Stimulated activated CD4-positive, alpha-beta T cell treated with anti-CD3 and anti-CD28 coated beads, Interleukin-15, amount 100 ng/mL, for 48 hours (primary cell): ENCODE measurements at places on chromosomes 1 and 21.

GRCh38 chr1:3069491-3070308, 697 bp downstream of the PRDM16 start:
- DNase-seq, result no peak

DNA sequence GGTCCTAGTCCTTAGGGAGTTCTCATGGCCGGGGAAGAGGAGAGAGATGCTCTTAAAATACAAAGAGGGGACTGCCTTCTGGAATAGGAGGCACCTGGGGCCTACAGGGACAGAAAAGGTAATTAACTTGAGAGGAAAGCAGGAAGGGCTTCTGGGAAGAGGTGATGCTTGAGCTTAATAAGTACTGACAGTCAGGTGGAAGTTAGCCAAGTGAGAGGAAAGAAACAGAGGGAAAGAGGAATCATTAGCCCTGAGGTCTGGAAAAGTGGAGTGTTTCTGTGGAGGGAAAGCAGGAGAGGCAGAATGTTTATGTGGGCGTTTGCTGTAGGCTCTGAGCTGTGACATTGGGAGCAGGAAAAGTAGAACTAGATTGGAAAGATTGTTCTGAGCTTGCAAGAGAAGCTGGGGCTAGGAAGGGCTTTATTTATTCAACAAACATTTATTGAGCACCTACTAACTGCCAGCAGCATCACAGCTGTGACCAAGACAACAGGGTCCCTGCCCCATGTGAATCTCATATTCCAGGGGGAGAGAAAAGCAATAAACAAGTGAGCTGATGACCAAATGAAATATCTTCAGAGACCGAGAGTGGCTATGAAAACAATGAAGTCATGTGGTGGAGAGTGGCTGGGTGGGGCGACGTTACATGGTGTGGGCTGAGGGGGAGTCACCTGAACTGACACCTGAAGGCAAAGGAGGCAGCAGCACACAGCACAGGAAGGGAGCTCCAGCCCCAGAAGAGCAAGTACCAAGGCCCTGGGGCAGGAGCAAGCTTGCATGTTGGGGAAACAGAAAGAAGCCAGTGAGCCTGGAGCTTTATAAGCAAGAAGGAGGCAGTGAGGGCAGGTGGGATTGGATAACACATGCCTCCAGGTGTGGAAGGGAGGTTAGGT, 4.4 kb upstream of the FNDC5 start:
- DNase-seq, result no peak

- DNase-seq, result no peak
Measured at GRCh38 chr1:29236712-29237128, 398 bp downstream of the PTPRU start.

DNA sequence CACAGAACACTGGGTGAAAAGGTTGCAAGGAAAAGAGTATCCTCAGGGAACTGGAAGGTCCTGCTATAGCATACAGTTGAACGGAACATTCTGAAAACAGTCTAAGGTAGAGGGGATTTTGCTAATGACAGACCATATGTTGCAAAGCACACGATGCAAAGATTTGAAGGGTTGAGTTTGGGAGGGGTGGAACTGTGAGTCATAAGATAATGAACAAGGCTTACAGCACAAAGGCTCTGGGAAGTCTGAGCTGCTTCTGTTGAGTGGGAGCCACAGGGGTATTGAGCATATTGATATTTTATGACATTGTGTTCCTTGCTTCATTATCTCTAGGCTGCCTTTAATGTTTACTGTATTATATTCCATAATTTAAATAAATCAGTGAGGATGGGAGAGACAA, 104.9 kb downstream of the PLPPR4 start:
- no peak for DNase-seq

DNA sequence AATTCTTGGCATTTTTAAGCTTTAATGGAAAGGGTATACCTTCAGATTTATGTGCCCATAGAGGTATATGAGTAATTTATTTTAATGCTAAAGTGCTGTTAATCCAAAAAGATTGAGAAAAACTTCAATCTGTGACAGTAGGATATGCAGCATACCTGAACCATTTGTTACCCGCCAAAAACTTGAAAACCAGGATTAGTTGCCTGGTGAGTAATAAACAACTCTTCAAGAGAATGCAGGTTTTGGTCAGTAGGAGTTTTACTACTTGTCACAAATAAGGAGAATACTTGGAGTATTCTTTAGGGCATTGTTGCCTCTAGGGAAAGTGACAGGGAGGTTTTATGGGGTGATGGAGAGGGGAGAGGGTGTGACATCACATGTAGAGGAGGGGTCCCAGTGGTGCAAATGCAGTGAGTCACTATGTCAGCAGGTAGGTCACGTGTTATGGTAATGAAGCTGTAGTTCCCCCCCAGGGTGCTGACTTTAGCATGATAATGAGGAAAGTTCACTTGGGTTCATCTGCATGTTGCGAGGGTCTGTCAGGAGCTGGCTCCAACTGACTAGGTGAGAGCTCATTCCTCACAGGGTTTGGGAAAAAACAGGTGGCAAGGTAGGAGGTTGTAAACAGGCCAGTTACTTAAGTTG, 23.1 kb downstream of the USP25 start:
- no peak for DNase-seq

DNA sequence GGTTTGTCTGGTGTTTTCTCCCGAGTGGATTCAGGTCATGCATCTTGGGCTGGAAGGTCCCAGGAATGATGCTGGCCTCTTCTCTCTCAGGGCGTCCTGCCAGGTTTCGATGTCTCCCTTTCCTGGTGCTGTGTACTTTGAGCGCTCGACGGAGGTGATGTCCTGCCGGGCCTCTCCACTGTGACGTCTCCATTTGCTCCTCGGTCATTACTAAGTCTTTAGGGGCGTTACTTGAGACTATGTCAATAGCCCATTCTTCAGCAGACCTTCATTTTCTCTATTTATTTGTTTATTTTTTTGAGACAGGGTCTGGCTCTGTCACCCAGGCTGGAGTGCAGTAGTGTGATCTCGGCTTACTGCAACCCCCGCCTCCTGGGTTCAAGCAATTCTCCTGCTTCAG, 37.2 kb upstream of the TNFRSF1B start:
- DNase-seq, result no peak

DNA sequence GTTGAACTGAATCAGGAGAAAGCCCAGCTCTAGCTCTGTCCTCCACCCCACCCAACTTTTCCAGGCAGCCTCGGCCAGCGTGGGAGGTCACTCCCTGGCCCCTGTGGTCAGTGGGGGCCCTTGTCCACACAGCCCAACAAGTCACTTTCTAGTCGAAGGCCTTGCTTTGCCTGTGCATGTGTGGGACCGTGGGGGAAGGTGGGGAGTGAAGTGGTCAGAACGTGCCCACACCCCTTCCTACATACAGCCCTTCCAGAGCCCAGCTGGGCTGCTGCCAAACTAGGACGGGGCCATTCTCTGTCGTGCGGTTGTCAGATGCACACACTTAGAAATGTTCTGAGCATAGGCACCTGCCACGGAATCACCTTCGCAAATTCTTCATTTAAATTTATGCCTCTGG, 18.0 kb downstream of the FAAP20 start:
- DNase-seq, result no peak

GRCh38 chr1:171366085-171366484, 52.1 kb downstream of the FMO4 start:
- DNase-seq, result no peak

DNA sequence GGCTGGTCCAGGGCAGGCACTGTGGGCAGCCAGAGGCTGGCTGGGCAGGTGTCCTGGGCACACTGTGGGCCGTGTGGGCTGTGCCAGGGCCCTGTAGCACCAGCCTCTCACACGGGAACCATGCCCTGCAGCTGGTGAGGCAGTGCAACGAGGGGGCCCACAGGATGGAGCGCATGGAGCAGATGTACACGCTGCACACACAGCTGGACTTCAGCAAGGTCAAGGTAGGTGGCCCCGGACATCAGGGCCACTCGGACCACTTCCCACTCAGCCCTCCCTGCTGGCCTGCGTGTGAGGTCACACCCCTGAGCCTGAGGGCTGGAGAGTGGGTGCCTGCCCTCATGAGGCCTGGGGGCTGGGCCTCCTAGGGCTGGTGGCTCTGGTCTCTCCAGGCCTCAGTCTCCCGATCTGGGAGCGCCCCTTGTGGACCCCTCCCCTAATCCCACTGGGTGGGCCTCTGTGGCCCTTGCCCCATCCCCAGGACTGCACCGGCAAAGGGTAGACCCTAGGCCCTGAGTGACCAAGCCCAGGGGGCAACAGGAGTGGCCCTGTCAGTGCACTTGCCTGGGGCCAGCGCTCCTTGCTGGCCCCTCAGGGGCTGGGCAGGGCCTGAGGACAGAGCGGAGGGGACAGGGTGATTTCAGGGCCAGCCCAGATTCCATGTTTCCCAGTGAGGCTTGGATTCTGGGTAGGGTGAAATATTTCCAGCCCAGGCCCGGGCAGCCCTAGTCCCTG, 21.5 kb downstream of the ARHGEF16 start:
- DNase-seq, result no peak

DNA sequence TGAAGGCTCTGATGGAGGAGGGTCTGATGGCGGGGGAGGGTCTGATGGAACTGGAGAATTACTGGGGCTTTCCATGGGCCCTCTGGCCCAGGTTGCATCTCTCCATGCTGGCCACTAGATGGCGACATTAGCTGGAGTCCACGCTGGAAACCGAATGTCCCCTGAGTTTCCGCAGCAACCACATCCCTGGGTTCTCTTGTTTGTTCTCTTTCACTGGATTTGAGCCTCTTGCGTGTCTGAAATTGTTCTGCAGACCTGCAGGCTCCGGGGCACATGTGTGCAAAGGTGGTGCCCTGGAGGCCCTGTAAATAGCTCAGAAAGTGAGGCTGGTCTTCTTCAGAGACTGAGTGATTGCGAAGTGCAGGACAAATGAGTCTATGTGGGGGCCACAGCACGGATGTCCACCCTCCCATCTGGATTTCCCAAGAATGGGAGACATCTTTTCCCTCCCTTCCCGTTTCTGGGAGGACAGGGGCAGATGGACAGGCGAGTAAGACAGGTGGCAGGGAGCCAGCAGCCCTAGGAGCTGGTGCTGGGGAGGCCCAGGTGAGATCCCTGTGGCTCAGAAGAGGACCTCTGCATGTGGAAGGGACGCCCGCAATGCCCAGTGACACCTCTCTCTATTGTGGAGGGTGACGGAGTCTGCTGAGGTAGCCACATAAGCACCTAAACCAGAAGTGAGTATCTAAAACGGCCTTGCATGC, 73.2 kb upstream of the ABCG1 start:
- peak; percentile 27 for DNase-seq

DNA sequence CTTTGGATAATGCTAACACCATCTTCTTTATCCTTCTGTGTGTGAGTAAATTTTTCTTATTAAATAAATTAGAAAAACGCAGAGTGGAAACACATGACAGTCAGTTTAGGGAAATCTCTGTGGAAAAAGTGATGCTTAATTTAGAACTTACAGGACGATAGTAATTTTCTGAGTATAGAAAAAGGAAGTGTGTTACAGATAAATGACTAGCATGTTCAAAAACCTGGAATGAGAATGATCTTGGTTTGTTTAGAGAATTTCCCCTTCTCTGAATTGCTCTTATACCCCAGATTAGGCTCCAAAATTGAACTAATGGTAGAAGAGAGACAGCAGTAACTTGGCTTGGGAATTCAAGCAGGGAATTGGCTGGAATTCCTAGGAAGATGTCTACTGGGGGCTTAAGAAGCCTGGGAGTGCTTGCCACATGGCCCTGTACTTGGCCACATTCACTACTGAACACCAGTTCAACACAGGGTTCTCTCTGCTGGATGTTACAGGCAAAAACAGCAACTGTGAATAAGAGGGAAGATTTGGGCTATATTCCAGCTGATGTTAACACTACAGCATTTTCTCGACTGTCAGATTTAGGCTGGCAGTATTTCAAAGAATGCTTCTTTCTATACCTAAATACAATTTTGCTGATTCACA, 1004.2 kb downstream of the TTLL7 start:
- DNase-seq, result no peak

DNA sequence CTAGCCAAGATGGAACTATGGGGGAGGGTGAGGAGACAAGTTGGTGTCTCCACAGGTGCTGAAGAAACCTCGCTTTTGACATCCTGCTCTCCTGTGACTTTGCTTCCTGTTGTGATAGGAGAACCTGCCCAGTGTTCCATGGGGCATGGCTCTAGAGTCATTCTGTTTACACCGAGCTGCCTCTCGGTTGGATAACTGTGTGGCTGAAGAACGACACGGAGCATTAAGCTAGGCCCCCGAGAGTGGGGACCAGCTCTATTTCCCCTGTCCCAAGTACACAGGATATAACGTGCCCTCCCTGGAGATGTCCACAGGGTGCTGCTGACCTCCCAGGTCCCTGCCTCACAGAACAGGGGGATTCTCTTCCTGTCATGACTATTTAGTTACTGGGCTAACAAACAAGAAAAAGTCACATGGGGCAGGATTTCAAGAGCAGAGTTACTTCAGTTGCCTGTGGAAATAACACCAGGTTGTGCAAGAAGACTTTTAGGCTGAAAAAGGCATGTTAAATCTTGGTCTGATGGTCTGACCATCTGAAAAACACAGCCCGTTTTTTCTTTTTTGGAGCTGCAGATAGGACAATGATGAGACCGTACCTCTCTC, 29.4 kb upstream of the PPP2R5A start:
- DNase-seq, result no peak

- no peak for DNase-seq
Measured at GRCh38 chr21:36804874-36805611, 106.1 kb downstream of the SIM2 start.
